Panc1 (cell line): ENCODE measurements at places on chromosomes 7 and 10.

GRCh38 chr7:36400606-36401005 lies 10.9 kb downstream of the ANLN start:
- H3K4me3 ChIP-seq: no peak overlapping the region
- peaks cover 61% of the 10 kb centered on the region for H3K36me3 ChIP-seq
- no peak for DNase-seq
- peaks cover 46% of the 10 kb centered on the region for H3K4me1 ChIP-seq
- no peaks in the 10 kb centered on the region for H3K27me3 ChIP-seq

DNA sequence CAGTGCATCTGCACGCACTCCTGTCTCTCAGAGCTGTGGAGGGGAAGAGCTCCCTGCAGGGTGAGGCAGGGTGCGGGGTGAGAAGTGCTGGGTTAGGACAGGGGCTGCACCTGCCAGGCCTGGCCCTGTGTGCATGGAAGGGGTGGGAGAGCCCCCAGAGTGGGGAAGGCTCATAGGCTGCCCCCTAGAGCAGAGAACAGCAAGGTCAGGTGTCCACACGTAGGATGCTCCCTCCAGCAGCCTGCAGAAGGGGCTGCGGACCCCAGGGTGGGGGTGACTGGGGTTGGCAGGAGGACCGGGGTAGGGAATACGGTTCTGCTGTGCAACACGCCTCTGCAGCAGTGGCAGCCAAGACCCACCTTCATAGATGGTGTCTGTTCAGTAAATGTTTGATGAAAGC lies 208.6 kb downstream of the PTPRN2 start:
- no peak for DNase-seq
- H3K27me3 ChIP-seq: peaks cover 5% of the 10 kb centered on the region; the same call in 1 of the 2 replicates
- no peak overlapping the region for H3K27ac ChIP-seq
- H3K4me3 ChIP-seq: no peak overlapping the region
- no peaks in the 10 kb centered on the region for H3K36me3 ChIP-seq

- no peaks in the 10 kb centered on the region for H3K36me3 ChIP-seq
- no peak overlapping the region for H3K4me3 ChIP-seq
- no peaks in the 10 kb centered on the region for H3K4me1 ChIP-seq
- DNase-seq: no peak
Observed at GRCh38 chr7:28779954-28780353, 178.2 kb downstream of the TRIL start.

- peak overlapping the region; percentile 7; the same call in 1 of the 2 replicates for H3K4me3 ChIP-seq
- H3K4me1 ChIP-seq: peaks cover 9% of the 10 kb centered on the region; the same call in 1 of the 2 replicates
- peak; percentile 84 for DNase-seq
- no peaks in the 10 kb centered on the region for H3K27me3 ChIP-seq
Observed at GRCh38 chr10:84424731-84425167, 96.4 kb downstream of the CCSER2 start.

DNA sequence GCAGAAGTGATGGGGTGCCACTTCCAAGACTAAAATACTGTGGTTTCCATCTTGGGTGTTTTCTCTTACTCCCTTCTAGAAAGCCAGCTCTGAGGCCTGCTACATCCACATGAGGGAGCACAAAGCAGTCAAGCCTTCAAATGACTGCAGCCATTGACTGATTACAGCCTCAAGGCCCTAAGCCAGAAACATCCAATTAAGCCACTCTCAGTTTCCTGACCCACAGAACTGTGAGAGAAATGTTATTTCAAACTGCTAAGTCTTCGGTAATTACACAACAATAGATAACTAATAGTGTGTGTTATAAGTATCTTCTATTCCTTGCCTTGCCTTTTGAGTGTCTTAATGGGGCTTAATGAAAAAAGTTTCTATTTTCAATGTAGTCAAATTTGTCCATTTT lies 24.8 kb downstream of the BRAF start:
- H3K36me3 ChIP-seq: no peaks in the 10 kb centered on the region
- no peak for DNase-seq
- no peaks in the 10 kb centered on the region for H3K27me3 ChIP-seq
- H3K27ac ChIP-seq: no peak overlapping the region
- no peaks in the 10 kb centered on the region; the same call in 1 of the 2 replicates for H3K4me1 ChIP-seq

GRCh38 chr10:30391266-30391665 lies 42.2 kb upstream of the MTPAP start:
- H3K27me3 ChIP-seq: 0 out of 2 replicates have a peak, but pooled peaks cover 3% of the 10 kb centered on the region
- H3K4me1 ChIP-seq: no peaks in the 10 kb centered on the region
- no peaks in the 10 kb centered on the region for H3K36me3 ChIP-seq
- H3K27ac ChIP-seq: no peak overlapping the region

- no peaks in the 10 kb centered on the region for H3K27me3 ChIP-seq
- H3K4me3 ChIP-seq: no peak overlapping the region
- no peak overlapping the region for H3K27ac ChIP-seq
- no peaks in the 10 kb centered on the region for H3K4me1 ChIP-seq
- H3K36me3 ChIP-seq: no peaks in the 10 kb centered on the region
Observed at GRCh38 chr10:66837990-66838389, 87.8 kb upstream of the LRRTM3 start.

DNA sequence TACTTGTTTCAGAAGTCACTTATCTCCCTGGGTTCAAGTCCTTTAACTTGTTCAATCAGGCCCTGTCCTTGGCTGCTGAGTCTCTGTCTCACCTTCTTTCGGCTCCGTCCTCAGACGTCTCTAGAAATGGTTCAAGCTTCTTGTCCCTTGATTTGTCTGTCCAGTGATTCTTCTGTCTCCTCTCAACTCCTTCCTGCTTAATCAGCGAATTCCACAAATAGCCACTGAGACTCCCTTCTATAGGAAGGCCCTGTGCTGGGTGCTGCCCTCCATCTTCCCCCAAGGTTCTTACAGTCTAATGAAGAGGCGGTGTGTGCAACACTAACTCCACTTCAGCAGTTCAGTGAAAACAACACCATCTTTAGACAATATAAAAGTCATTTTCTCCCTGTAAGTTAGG lies 12.7 kb downstream of the FAM241B start:
- no peaks in the 10 kb centered on the region for H3K27me3 ChIP-seq
- H3K36me3 ChIP-seq: no peaks in the 10 kb centered on the region
- DNase-seq: no peak
- no peaks in the 10 kb centered on the region for H3K4me1 ChIP-seq
- H3K27ac ChIP-seq: no peak overlapping the region

DNA sequence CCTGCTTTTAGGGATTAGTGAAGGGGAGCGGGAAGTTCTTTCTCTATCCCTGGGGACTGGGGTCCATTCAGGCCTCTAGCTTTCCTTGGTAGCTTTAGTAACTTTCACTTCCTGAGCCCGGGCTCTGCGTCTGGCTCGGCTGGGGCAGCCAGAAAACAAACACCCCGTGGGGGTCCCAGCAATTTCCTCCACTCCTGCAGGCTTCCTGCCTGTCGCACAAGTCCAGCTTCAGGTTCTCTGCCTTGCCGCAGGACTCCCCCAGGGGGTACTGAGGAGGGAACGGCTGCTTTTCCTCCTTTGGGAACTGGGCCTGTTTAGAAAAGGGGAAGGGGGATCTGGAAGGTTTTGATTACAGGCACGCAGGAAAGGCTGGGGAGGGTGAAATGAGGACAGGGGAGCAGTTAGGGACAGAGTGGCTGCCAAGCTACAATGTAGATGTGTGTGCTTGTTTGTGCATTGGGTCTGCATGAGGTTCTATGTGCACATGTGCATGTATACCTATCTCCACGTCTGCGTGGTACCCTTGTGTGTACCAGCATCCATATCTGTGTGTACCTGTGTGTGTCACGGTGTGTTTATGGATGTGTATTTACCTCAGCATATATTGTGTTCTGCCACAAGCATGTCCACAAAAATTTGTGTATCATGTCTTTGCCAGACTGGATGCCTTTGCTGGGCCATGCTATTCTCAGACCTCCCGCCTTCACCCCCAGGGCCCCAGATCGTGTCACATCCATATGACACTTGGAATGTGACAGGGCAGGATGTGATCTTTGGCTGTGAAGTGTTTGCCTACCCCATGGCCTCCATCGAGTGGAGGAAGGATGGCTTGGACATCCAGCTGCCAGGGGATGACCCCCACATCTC lies 2.0 kb downstream of the KAZALD1 start:
- peaks cover 6% of the 10 kb centered on the region; the same call in 1 of the 2 replicates for H3K36me3 ChIP-seq
- peak overlapping the region; percentile 99 for H3K27ac ChIP-seq
- no peak for DNase-seq
- H3K4me1 ChIP-seq: peaks cover 49% of the 10 kb centered on the region
- peak overlapping the region; percentile 77 for H3K4me3 ChIP-seq

- H3K27ac ChIP-seq: no peak overlapping the region
- H3K4me1 ChIP-seq: peaks cover 4% of the 10 kb centered on the region; the same call in 1 of the 2 replicates
- H3K36me3 ChIP-seq: no peaks in the 10 kb centered on the region
- no peaks in the 10 kb centered on the region for H3K27me3 ChIP-seq
Observed at GRCh38 chr10:102668326-102669107, 24.2 kb downstream of the TRIM8 start.

GRCh38 chr10:930625-931325 lies 730 bp downstream of the LARP4B start:
- peaks cover 5% of the 10 kb centered on the region for H3K36me3 ChIP-seq
- no peak for DNase-seq
- peak overlapping the region; percentile 75 for H3K27ac ChIP-seq
- peak overlapping the region; percentile 77 for H3K4me3 ChIP-seq

DNA sequence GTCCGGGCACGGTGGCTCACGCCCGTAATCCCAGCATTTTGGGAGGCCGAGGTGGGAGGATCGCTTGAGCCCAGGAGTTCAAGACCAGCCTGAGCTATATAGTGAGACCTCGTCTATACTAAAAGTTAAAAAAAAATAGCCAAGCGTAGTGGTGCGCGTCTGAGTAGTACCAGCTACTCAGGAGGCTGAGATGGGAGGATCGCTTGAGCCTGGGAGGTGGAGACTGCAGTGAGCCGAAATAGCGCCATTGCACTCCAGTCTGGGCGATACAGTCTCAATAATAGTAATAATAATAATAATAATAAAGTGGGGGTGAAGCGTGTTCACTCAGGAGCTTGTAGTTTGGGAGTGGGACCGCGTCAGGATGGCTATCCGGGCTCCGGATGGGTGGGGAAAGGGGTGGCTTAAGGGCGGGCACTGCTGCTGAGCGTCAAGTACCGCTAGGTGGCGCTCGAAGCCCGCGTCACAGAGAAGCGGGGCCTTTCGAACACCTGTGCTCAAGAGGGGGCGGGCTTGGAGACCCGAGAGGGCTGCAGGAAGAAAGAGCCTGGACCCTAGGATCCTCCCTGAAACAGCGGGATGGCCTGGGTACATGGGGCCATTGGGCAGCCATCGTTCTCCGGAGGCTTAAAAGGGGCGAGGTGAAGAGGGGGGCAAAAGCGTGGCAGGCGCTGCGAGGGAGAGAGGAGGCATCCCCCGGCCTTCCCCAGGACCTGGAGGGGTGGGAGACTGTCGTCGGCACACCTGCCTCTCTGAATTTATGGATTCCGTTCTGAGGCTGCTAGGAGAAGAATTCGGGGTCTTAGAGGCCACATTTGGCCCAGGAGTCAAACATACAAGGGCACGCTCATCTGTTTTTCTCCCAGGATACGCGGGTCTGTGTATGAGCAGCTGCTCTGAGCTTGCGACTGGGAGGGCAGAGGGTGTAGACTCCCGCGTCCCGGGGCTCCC lies 14.5 kb downstream of the LBX1 start:
- no peak overlapping the region for H3K27ac ChIP-seq
- H3K36me3 ChIP-seq: no peaks in the 10 kb centered on the region
- peaks cover 12% of the 10 kb centered on the region for H3K27me3 ChIP-seq
- peaks cover 4% of the 10 kb centered on the region; the same call in 1 of the 2 replicates for H3K4me1 ChIP-seq
- peak overlapping the region; percentile 68 for H3K4me3 ChIP-seq
- DNase-seq: no peak

- no peaks in the 10 kb centered on the region for H3K36me3 ChIP-seq
- DNase-seq: no peak
Observed at GRCh38 chr7:70178787-70179186, 580.5 kb downstream of the AUTS2 start.

DNA sequence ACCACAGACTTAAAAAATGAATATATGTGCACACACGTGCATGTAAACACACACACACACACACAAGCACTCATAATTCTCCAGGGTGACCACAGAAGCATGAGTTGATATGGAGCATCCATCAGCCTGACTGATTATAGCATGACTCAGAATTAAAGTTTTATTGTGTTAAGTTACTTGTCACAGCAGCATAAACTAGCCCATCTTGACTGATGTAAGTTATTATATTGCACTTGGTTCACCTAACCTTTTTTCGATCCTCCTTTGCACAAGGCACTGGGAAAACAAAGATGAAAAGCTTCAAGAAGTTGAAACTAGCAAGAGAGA lies 18.8 kb upstream of the SLC35G1 start:
- no peak for DNase-seq
- no peaks in the 10 kb centered on the region for H3K36me3 ChIP-seq
- H3K4me3 ChIP-seq: no peak overlapping the region
- H3K4me1 ChIP-seq: no peaks in the 10 kb centered on the region
- no peaks in the 10 kb centered on the region for H3K27me3 ChIP-seq

- 0 out of 2 replicates have a peak, but pooled peaks cover 2% of the 10 kb centered on the region for H3K27me3 ChIP-seq
- no peak overlapping the region for H3K4me3 ChIP-seq
- H3K27ac ChIP-seq: no peak overlapping the region
- H3K4me1 ChIP-seq: no peaks in the 10 kb centered on the region
- H3K36me3 ChIP-seq: no peaks in the 10 kb centered on the region
Observed at GRCh38 chr7:32266932-32267475, 196.8 kb upstream of the PDE1C start.
